ENCODE measurements at places on chromosomes 6 and 20.

- no peak for DNase-seq
Measured at GRCh38 chr6:110816677-110817076, 1.4 kb upstream of the CDK19 start.

GRCh38 chr6:47484616-47485015 lies 7.0 kb downstream of the CD2AP start:
- no peak for DNase-seq

DNA sequence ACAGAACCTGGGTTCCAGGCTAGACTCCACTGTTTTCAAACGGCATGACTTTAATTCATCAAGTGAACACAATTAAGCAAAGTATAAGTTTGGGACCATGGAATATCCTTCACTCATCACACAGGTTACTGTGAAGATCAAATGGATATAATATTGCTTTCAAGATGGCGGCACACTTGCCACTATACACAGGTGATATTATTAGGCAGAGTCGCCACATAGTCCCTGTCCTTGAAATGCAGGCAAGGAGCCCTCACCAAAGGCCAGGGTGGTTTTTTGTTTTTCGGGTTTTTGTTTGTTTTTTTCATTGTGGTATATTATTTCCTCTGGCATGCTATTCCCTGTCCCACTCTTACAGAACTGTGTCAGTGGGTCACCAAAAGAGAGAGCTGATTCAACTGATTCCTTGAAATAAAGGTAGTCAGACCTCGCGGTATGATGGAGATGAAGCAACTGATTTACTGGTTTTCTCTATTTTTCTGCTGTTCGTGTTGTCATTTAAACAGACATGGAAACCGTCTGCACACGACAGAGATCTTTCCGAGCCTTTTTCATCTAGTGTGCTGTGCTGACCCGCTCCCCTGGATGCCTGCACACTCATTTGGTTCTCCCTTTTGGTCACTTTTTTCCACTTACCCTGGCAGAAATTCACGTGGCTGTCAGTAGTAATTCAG lies 29.7 kb downstream of the MYB start:
- no peak for DNase-seq

DNA sequence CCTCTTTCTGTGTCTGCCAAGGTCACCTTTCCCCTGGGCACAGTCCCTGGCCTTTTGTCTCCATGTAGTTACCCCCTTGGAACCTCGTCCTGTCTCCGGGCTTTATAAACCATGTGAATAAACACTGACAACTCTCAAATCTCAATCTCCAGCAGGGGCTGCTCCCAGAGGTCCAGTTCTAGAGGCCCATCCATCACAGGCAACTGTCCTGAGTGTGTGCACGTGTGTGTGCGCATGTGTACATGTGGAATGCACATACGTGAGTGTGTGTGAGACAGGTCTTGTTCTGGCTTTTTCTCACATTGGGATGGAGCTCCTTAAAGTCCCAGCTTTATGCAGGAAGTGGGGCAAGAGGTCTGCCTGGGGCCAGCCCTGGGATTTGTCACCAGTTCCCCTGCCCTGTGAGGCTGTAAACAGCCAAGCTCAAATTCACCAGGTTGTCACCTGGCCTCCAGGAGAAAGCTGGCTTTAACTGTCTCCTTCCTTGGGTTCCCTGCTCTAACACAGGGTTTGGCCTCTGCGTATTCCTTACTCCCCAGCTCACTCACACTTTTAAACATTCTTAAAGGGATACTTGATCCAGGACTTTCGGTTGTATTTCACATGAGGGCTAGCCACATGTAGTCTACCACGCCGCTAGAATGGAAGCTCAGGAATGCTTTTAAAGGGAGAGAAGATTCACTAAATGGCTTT lies 42.7 kb downstream of the RAMACL start:
- DNase-seq, result no peak

DNA sequence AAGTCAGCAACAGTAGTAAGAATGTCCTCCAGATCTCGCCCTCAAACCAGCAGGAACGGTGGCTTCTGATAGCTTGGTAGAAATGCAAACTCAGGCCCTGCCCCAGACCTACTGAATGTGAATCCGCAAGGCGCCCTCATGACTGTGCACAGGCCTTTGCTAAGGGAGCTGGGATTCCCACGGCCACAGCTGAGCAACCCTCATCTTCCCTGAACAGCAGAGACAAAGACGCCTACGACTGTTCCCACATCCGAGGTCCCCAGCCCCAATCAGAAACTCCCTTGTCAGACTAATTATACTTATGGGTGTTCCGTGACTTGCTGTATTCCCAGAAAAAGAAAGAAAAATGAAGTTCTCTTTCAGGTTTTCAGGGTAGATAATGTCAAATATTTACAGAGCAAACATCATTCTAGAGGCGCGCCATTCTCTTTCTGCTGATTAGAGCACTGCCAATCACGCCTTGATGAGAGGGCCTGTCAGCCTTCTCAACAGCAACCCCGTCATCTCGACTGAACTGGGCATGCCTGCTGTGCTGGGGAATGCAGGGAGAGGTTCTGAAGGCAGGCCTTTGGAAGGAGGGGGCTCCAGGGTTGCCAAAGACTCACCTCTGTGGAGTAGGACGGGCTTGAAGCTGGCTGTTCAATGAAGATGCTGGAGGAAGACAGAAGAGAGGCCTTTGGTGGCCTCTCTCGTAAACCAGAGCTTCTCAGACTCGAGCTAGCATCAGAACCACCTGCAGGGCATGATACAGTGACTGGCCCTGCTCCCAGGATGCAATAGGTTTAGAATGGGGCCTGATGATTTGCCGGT lies 79.9 kb downstream of the ZNF217 start:
- DNase-seq, result no peak

- DNase-seq, result no peak
Measured at GRCh38 chr6:147867433-147868226, 359.1 kb downstream of the SAMD5 start.

GRCh38 chr6:25112322-25112773 lies 166.8 kb upstream of the CARMIL1 start:
- no peak for DNase-seq

DNA sequence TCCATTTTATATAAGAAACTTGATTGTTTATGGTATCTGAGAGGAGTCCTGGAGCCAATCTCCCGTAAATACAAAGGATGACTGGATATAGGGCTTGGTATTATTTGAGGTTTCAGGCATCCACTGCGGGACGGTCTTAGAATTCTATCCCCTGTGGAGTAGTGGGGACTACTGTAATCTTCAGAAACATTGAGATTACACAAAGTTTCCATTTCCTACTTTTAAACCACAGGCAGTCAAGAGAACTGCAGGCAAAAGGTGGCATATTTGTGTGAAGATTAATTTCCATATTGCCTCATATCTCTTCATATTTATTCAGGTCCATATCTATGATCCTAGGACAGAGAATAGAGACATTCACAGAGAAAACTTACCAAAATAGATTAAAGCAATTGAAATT lies 586.2 kb downstream of the PHF3 start:
- no peak for DNase-seq

DNA sequence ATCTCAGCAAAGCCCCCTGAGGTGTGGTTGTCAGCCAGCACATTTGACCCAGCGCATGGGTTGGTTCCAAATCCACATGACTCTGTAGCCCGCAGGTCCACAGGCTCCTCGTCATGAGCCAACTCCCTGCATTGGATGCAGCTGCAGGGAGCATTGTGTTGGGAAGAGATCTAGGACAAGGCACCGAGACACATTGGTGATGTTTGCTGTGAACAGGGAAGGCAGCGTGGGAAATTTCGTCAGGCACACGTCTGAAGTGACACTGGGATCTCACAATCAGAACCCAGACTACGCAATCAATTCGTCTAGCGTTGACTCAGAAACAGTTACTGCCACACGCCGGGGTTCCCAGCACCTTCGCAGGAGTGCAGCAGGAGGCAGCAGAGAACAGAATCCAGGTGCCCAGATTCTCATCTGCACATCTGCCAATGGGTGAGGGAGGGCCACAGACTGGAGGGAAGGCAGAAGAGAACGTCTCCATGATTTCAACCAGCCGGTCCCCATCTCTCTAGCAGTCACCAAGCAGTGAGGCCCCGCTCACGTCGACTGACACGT lies 177.0 kb downstream of the TTLL2 start:
- DNase-seq, result no peak

DNA sequence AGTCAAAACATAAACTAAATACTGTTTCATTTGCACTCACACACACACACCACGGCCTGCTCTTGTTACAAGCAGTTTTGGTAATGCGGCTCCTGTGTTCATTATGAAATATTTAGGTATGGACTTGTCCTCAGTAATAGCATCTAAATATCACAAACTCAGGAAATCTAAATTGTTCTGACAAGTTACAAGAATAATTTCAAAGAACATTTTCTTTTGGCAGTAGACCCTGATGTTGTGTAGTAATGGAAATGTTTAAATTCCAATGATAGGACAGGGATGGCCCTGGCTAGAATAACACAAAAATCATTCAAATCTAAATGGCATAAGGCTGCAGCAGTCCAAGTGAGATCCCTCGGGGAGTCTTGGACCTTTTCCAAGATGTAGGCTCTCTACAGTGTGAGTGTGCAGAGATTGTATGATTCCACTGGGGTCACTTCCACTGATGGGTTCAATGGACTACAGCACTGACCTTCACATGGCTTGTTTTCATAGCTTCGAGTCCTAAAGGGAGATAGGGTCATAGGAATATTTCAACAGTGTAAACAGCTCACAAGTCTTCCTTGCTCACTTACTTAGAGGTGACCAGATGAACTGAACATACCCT lies 210.6 kb upstream of the PLCB4 start:
- DNase-seq, result no peak

DNA sequence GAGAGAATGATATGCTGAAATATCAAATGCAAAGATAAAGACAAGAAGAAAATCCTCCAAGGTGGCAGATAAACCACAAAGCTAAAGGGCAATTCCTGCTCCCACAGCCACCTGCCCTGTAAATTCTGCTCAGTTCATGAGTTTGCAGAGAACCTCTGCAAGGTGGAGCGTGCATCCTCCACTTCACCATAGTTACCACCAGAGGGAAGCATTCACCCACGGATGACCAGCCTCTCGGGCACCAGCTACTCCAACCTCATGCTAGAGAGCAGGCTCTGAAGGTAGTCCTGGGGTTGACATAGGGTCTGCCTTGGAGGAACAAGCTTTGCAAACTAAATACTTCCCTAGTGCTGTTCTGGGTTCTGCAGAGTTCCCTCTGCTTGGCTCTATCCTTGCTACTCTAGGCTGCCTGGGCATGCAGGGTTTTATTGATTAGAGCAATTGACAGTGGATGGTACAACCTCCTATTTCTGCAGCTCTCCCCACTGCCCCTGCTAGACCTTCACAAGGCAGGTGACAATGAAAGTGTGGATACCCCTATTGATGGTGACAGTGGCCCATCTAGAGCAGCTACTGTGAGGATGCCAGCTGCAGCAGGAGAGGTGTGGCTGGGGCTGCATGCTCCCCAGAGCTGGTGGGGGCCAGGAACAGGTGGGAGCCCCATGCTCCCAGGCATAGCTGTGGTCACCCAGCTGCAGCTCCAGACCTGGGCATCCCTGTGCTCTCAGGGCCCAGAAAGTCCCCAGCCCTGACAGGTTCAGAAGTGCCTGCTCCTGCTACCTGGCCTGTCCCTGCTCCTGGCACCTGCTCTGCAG lies 51.1 kb downstream of the GGTLC1 start:
- no peak for DNase-seq

GRCh38 chr6:144559865-144560593 lies 274.9 kb downstream of the UTRN start:
- DNase-seq, result no peak

DNA sequence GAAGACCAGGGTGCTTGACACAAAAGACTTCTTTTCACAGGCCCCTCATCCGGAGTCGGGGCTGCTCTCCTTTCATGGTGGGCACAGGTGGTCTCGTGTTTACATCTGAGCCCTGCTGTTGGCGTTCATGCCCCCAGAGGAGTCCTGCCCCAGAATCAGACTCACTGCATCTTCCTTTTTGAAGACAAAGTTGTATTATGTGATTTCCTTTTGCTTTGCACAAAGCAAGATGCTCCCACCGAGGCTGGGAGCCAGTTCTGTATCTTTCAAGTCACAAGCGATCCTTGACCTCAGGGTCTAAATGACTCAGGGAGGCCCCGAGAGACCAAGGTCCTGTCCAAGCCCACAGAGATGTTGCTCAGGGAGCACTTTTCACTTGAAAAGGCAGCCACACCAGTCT lies 330.5 kb downstream of the THBS2 start:
- DNase-seq, result no peak

- DNase-seq, result no peak
Measured at GRCh38 chr20:61886721-61887595, 178.7 kb downstream of the TAF4 start.
